GM12878 (cell line): ENCODE measurements at places on chromosomes 1 and 21. TPM values are rescaled to one million over a fixed set of nuclear protein-coding genes. Genes with fewer than 3 reads are reported as not detected.

The SH3D21 gene
- total RNA-seq: 4.9 and 5.5 TPM in 2 replicates

The CHODL gene
- 0.19 and 0.28 TPM in 2 replicates for total RNA-seq

The NHLH1 gene
- total RNA-seq: 0.80 and 0.85 TPM in 2 replicates

DNA sequence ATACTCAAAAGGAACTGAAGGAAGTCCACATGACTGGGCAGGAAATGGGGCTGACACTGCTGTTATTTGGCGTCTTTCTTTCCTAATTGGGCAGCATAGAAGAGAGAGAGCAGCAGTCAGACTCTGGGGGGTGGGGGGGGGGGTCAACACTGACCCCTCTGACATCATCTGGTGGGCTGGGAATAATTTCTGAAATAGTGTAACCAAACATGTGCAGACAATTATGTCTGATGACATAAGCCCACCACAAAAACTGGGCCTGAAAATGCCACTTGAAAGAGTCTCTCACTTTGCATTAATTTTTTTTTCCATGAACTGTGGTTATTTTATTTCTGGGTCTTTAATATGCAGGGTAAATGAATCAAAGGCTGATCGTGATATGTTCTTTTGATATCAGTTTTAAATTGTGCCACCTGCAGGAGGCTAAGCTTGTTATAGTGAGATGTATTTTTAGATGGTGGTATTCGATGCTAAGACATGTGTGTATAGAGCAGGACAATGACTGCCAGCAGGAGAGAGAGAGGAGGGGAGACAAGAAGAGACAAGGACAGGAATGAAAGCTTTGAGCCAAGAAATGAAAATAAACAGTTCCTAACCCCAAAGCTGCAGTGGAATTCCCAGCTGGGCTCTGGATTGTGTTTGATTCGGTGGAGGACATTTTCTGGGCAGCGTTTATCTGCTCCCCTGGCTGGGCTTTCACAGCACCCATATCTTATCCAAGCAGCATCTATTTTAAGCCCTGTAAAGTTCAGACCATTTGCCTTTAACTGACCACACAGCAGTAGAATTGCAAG is 264.7 kb downstream of the PBX1 start:
- H3K4me3 ChIP-seq: no peak overlapping the region
- H3K36me3 ChIP-seq: no peaks in the 10 kb centered on the region
- no peak for DNase-seq
